Amygdala (tissue), 56 donors: ENCODE measurements at places on chromosomes 11 and 22.

GRCh38 chr11:24820541-24820940, 323.7 kb downstream of the LUZP2 start:
- no peak for DNase-seq

DNA sequence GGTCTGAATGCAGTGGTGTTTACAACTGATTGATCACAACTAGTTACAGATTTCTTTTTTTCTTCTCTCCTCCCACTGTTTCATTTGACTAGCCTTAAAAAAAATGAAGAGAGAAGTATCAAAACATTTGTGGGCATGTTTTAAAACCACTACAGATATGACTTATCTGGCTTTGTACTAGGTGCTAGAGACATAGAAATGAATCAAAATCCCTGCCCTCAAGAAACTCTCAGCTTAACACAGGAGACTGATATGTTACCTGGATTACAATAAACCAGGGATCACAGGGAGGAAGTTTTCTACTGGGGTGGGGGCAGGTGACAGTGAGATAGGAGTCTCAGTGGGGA, 25.2 kb upstream of the CTR9 start:
- DNase-seq = no peak

DNA sequence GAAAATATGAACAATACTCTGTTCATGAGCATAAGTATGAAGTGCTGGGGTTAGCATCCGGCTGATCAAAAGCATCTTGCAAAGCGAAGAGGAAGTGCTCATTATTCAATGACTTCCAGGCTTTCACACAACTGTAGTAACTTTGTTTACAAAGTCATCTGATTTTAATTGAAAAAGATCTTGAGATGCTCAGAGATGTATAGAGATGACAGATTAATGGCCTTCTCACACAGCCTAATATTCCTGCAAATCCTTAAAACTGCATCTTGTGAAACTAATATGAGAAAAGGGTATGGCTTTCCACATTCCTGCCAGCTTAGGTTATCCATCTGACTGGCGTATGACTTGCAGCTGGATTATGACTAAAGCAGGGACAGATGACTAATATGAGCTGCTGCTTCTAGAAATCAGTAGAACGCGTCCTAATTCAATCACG, 125.4 kb downstream of the CASP12 start:
- DNase-seq = no peak

GRCh38 chr11:110289472-110289871, 6.9 kb downstream of the RDX start:
- no peak for DNase-seq

DNA sequence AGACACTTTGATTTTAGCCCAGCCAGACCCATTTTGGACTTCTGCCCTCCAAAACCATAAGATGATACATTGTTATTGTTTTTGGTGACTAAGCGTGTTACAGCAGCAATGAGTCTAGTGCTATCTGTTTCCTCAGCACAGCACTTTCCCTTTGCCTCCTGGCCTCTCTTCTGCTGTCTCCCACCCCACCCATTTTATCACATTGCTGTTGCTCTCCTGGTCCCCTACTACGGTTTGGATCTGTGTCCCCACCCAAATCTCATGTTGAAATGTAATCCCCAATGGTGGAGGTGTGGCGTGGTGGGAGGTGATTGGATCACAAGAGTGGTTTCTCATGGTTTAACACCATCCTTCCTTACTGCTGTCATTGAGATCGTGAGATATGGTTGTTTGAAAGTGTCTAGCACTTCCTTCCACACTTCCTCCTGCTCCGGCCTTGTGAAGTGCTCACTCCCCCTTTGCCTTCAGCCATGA, 59.8 kb upstream of the CD82 start:
- no peak for DNase-seq

- no peak for DNase-seq
Observed at GRCh38 chr11:47244448-47245350, 3.9 kb downstream of the ACP2 start.

- no peak for DNase-seq
Observed at GRCh38 chr22:17104336-17104935, 16.7 kb downstream of the TMEM121B start.

DNA sequence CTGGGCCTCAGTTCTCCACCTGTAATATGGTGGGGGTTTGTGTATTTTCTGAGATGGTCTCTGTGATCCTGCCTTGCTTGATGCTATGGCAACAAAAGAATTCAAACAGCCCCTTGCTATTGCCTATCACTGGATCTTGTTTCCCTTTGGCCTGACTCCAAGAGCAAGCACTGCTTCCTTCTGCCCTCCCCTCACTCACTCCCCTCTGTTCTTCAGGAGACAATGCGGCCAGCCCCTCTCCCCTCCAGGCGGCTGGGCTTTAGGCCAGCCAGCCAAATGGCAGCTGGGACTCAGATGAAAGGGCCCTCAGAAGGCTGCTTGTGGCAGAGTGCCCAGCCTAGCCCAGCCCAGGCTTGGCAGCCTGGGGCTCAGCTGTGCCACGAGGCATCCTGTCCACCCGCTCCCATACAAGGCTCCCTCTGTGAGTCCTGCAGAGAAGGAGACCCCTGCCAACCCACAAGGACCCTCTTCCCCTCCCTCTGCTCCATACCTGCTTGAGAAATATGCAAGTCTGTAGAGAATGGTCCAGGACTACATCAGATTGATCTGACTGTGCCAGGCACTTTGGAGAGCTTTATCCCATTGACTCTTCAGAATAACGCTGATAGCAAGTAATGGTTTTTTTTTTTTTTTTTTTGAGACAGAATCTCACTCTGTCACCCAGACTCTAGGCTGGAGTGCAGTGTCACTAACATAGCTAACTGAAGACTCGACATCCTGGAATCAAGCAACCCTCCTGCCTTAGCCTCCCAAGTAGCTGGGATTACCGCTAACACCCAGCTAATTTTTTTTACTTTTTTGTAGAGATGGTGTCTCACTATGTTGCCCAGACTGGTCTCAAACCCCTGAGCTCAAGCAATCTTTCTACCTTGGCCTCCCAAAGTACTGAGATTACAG, 7.6 kb upstream of the KCTD14 start:
- peak; percentile 75 for DNase-seq

DNA sequence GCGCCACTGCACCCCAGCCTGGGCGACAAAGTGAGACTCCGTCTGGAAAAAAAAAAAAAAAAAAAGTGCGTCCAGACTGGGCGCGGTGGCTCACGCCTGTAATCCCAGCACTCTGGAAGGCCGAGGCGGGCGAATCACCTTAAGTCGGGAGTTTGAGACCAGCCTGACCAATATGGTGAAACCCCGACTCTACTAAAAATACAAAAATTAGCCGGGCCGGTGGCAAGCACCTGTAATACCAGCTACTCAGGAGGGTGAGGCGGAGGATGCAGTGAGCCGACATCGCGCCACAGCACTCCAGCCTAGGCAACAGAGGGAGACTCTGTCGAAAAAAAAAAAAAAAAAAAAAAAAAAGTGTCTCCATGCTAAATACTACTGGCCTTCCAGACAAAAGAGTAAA, 1.3 kb downstream of the USP28 start:
- no peak for DNase-seq

DNA sequence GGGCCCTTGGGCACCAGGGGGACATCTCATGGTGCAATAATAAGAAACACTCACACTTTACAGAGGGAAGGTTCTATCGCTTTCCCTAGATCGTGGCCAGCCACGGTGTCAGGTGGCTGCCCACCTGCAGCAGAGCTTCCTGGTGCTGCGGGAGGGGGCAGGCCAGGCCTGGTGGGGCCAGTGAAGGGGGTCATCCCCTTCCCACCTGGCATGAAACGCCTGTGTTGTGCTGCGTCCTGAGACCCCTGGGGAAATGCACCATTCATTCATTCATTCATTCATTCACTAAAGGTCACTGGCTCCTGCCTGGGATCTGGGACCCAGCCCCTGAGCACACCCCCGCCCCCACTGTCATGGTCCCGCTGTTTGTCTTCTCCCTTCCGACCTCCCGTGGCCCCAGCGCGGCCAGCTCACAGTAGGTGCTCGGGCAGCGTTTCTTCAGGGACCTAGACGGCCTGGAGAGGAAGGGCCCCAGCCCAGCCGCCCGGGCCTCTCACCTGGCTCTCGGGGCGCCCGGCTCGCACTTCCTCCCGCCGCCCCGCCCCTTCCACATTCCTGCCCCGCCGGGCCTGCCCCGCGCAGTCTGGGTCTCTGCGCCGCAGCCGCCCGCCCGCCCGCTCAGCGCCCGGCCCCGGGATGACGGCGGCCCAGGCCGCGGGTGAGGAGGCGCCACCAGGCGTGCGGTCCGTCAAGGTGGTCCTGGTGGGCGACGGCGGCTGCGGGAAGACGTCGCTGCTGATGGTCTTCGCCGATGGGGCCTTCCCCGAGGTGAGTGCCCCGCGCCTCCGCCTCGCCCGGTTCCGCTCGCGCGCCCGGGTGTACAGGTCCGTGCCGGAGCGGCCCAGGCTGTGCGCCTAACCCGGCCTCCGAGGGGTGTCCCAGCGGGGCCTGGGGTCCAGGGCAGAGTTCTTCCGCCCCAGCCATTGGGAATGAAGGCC, at the start of gene RHOD:
Gene RHOD (plus strand): TSS at position 581 of the 938 bp plus-strand sequence. CDS start 56 bp downstream, at position 637.
- DNase-seq = no peak
